ENCODE measurements at places on chromosomes 1 and 21.

DNA sequence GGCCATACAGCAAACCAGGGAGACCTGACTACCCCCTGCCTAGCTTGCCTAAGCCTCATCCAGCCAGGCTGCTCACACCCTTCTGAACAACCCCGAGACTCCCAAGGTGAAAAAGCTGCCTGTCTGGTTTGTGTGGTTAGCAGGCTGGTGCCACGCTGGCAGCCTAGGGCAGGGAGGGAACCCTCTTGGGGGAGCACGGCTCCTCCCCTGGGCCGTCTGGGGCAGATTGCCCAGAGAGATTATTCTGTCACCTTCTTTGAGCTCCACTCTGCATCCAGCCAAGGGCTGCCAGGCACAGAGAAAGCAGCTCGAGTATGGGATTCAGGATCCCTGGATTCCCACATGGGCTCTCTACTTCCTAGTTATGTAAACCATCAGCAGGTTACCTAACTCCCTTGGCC lies 27.5 kb upstream of the TCEA3 start:
- no peak for DNase-seq

- DNase-seq, result no peak
Measured at GRCh38 chr1:44437107-44437716, 32.2 kb downstream of the RNF220 start.

DNA sequence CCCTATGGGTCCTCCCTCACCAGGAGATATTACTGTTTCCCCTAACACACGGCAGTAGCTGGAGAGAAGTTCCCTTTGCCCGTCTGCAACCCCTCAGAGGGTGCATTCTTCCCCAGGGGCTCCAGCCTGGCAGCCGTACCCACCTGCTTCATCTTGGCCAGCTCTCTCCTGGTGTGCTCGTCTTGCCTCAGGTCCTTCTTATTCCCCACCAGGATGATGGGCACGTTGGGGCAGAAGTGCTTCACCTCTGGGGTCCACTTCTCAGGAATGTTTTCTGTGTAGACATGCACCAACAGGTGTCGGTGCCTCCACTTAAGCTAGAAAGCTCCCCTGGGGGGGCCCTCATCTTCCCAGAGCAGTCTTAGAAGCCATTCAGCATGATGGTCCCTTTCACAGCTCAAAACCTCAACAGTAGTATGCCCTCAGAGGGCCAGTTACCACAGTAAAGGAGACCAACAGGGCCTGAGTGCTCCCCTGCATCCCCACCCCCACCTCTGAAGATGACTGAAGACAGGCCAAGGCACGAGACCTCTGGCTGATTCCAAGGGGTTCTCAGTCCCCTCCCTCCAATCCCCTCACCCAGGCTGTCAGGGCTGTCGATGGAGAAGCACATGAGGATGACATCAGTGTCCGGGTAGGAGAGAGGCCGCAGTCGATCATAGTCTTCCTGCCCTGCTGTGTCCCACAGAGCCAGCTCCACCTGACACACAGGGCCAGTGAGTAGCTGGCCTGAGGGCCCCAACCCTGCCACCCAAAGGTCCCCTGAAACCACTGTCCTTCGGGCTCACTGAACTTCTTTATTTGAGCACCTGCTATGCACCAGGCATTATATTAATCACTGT lies 4.3 kb downstream of the RHOC start:
- DNase-seq, result no peak

GRCh38 chr1:74222701-74223100 lies 12.5 kb upstream of the TNNI3K start:
- no peak for DNase-seq

GRCh38 chr1:200905411-200906052 lies 10.8 kb downstream of the INAVA start:
- DNase-seq, result no peak

DNA sequence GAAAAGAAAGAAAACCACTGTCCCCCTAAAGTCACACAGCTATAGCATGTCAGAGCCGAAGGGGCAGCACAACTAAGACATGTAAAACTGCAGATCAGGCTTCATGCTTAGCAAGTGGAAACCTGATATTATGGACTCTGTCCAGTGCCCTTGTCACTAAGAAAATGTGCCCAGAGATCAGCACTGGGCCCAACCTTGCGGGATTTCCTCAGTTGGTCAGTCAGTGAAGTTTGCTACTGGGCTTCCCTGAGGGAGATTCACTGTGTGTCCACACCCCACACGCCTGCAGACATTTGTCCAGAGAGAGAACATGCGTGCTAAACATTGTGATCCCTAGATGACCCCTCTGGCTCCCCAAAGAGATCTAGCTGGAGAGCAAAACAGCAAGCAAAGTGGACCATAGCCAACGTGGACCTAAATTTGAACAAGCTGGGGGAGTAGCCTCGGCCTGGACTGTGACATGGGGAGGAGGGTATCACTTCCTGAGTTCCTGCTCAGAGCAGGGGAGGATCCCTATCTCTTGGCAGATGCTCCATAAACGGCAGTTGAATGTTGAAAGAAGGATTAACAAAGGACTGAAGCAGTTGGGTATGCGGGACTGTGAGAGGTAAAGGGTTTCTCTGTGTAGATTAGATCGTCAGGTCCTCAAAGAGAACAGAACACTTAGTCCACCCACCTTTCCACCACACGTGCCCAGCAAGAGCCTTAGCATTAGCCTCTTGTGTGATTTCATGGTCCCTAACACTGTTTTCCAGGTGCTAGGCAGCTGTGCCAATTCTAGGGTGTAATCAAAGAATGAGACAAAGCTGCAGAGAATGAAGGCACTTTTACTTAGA lies 53.6 kb downstream of the GLUL start:
- no peak for DNase-seq

DNA sequence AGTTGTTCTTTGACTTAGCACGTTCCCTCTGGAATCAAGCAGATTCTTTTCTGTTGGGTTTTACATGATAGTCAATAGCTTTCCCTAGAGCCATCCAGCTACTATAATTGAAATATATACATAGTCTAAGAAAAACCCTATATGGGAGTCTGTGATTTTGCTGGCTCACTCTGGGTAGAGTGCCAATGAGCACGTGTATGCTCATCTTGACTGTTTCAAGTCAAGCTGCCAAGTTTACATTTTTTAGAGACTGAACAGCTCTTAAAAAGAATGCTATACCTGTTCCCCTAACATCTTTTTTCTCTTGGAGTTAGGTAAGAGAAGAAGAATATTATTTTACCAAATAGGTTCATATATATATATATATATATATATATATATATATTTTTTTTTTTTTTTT lies 182.8 kb upstream of the NRIP1 start:
- no peak for DNase-seq

DNA sequence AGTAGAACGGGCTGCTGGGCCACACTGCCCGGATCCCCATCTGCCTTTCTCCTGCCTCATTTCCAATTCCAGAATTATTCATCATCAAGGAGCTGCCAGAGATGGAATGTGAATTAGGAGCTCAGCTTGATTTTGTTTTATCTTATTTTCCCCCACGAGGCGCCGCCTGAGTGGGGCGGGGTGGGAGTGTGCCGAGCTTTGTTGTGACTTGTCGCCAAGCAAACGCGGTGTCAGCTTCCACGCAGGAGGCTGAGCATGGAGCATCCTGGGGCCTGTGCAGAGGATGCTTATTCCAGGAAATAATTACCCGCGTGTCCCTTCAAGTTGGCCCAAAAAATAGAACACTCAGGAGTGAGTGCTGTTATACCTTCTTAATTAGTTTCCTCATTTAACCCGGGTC lies 91.2 kb downstream of the HMGB4 start:
- DNase-seq, result no peak

GRCh38 chr1:115183721-115184259 lies 94.5 kb upstream of the TSPAN2 start:
- DNase-seq, result no peak

- no peak for DNase-seq
Measured at GRCh38 chr1:237146241-237146640, 104.3 kb downstream of the RYR2 start.

GRCh38 chr1:156945881-156946661 lies 25.6 kb downstream of the LRRC71 start:
- no peak for DNase-seq

DNA sequence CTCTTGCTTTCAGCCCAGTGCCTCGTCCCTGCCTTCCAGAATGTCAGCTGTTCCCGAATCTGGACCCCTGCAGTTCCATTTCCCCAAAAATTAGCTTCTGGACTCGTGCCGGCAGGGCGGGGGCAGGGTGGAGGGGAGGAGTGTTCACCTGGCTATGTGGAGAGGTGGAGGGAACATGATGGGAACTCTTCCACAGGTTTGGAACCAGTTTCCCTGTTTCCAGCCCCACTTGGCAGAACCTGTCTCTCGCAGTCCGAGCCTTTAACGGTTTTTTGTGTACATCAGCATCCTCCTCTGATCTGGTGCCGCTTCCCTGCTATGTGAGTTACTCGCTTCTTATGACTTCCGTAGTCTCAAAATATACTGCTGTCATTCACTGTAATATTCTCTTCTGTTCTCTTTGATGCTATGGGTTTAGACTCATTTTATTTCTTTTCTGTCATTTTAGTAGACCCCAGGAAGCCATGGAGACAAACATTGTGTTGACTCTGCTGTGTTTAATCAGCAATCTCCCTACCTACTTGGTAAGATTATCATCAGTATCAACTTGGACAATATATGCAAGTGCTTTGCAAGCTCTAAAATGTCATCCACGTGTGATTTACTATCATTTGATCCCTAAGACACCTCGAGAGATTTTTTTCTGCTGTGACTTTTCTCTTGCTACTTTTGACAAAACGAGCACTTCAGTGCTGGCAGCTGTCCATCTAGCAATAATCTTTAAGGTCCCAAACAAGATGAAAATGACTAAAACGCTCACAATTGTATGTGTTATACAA lies 33.3 kb upstream of the HNRNPU start:
- DNase-seq, result no peak

DNA sequence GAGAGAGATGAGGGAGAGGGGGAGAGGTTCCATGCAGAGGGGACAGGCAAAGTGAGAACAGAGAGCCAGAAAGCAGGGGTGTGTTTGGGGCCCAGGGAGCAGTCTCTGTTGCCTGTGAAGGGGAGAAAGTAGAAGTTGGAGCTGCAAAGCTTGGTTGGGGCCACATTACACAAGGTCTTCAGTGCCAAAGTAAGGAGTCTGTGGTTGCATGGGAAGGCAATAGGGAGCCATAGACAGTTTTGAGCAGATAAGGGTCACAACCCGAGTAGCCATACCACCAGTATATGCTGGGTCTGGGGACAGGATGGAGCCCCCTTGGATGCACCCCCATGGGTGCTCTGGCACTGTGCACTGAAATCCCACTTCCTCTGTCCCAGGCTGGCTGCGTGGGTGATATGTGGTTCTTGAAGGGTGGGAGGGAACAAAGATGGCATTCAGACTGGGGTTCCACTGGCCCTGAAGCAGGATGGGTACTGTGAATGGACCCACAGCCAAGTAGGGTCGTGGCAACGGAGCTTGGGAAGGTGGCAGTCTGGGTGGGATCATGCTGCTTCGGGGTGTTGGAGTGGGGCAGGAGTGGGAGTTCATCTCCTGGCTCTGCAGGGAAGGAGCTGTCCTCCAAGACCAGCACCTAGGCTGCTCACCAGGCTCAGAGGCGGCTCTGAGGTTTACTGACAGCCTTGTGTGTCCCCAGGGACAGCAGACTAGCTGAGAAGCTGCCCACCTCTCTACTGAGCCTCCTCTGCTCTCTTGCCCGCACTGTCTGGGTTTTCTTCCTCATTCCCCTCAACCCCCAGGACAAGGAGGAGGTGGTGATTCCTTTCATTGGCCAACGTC lies 12.1 kb downstream of the DRAXIN start:
- no peak for DNase-seq

DNA sequence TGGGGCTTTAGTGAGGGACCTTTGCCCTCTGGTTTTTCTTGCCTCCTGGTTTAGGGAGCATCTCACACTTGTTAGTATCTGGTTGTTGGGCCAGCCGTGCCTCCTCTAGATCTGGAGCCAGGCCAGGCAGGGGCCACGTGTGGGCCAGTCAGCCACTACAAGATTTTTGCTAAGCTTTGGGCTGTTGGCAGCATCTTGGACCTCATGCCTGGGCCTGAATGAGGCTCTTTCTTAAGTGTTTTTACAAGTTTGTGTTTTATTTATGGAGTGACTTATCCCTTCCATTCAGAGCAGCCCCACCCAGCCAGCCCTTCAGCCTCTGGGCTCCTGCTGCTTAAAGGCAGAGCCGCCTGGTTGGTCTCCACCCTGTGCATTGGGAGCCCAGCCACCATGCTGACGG lies 1.6 kb upstream of the SH3BGRL3 start:
- no peak for DNase-seq

- DNase-seq, result no peak
Measured at GRCh38 chr1:61058483-61059245, 23.7 kb upstream of the NFIA start.

DNA sequence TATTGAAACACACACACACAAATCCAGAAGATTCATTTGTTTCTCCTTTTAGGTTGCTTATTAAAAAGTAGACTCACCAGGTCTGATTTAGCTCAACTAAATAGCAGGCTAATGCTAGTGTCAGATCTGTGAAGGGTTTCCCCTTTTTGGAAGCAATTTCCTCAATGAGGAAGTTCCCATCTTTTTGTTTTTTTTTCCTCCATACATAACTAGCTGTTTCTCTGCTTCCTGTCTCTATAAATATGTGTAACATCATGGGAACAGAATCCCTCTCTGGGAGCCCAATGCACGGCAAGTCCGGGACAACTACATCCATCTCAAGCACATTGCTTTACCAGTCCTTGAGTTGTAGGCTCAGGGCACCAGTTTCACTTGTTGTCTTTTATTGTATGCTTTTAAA lies 1421.1 kb downstream of the PLA2G4A start:
- no peak for DNase-seq

GRCh38 chr1:218330043-218330623 lies 15.0 kb upstream of the TGFB2 start:
- DNase-seq, result no peak

All from neural crest cell (in vitro differentiated cells).